ENCODE measurements at places on chromosomes 12 and 14. TPM values are rescaled to one million over a fixed set of nuclear protein-coding genes. Genes with fewer than 3 reads are reported as not detected.

- no peak overlapping the region for H3K27ac ChIP-seq
- H3K27me3 ChIP-seq = no peaks in the 10 kb centered on the region
- H3K4me3 ChIP-seq = no peak overlapping the region
- DNase-seq = no peak
Measured at GRCh38 chr12:115227137-115227615, 543.2 kb upstream of the TBX3 start.

DNA sequence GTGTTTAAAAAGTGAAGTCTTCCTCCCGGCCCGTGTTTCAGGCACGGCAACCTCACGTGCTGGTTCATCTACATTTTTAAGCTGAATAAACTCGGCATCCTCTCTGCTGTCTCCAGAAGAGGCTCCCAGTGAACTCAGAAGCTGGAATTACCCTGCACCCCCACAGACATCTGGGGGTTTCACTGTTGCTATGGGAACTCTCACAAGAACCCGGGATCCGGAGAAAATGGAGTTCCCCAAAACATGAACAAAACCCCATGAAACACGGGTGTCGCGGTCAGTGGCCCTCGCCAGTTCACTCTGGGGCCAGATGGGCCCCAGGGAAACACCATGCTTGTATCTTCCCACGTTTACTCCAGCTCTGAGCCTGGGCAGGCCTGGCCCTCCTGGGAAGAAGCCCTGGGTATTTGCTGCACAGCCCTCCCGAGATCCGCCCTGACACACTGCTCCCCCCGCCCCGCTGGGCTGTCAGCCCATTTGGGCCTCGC lies 143.7 kb downstream of the PIWIL1 start:
- no peak overlapping the region for H3K27ac ChIP-seq
- no peak overlapping the region for H3K4me3 ChIP-seq
- DNase-seq = no peak
- H3K27me3 ChIP-seq = peaks cover 26% of the 10 kb centered on the region
- H3K36me3 ChIP-seq = no peaks in the 10 kb centered on the region
- H3K4me1 ChIP-seq = no peaks in the 10 kb centered on the region

GRCh38 chr14:88829188-88829587 lies 4.7 kb downstream of the TTC8 start:
- DNase-seq = no peak
- no peaks in the 10 kb centered on the region for H3K36me3 ChIP-seq
- no peaks in the 10 kb centered on the region for H3K27me3 ChIP-seq
- no peak overlapping the region for H3K4me3 ChIP-seq
- H3K27ac ChIP-seq = peak overlapping the region; percentile 72
- H3K4me1 ChIP-seq = peaks cover 15% of the 10 kb centered on the region

DNA sequence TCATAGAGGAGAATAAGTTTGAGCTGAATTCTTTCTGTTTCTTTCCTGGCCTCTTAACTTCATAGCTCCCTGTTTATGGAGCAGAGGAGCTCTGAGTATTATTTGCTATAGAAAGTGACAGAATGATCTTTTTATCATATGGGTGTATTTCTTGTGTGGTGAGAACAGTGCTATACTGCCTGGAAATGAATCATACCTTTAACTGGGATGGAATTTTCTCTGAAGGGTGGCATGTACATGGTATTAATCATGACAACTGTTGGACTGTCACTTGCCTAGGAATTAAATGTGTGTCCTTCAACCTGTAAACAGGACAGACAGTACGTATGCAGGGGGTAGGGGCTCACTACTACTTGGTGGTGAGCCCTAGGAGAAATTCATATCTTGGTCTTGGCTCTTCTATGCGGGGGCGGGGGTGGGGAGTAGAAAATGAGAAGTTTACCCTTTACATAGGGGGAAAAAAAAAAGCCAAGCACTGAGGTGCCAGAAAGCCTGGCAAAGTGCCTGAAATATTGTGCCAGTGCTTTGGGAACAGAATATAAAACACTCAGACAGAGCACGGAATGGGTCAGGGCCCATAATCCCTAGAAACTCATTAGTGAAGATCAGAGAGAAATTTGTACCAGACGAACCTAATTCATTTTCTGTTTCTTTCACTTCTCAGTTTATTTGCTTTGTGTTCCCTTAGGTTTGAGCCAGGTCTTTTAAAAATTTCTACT lies 33.8 kb downstream of the ARMH4 start:
- no peak overlapping the region for H3K27ac ChIP-seq
- H3K36me3 ChIP-seq = no peaks in the 10 kb centered on the region
- no peaks in the 10 kb centered on the region for H3K27me3 ChIP-seq
- no peak for DNase-seq
- H3K4me3 ChIP-seq = no peak overlapping the region

DNA sequence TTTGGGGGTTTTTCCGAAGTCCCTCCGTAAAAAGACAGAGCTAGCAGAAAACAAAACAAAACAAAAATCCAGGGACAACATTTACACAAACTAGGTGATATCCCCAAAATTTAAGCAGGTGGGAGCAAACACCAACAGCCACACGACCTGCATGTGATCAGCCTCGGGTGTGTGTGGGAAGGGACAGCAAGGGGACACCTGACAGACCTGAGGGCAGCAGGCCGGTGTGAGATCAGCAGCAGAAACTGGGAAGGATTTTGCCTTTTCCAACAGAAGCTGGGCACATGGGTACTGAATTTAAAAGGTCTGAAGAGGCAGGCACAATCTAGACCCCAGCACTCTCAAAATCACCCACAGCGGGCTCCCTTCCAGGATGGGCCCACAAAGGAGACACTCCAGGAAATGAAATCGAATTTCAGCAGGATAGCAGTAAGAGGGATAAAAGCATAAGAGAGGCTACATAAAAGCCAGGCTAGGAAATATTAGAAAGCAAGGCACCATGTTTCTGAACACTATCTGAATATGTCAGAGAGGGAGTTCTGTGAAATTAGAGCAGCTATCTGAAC lies 36.5 kb upstream of the SELPLG start:
- H3K4me3 ChIP-seq = no peak overlapping the region
- peaks cover 78% of the 10 kb centered on the region for H3K4me1 ChIP-seq
- DNase-seq = no peak

DNA sequence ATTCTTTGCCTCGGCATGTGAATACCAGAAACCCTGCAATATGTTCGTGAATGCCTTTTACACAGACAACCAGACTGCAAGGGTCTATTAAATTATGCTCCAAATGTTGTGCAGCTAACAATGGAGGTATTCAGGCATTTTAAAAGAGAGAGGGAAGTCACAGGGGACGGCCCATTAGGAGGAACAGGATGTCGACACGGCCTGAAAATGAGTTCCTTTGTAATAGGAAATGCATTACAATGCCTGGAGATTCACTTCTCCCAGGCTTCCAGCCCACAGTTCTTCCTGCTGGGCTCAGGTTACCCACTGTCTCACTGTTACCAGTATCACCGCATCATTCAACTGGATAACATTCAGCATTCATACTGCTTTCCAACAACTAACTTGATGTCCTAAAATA lies 2.5 kb downstream of the DUSP6 start:
- H3K27ac ChIP-seq = peak overlapping the region; percentile 95
- peaks cover 11% of the 10 kb centered on the region for H3K36me3 ChIP-seq
- no peaks in the 10 kb centered on the region for H3K27me3 ChIP-seq
- peaks cover 16% of the 10 kb centered on the region for H3K4me1 ChIP-seq

DNA sequence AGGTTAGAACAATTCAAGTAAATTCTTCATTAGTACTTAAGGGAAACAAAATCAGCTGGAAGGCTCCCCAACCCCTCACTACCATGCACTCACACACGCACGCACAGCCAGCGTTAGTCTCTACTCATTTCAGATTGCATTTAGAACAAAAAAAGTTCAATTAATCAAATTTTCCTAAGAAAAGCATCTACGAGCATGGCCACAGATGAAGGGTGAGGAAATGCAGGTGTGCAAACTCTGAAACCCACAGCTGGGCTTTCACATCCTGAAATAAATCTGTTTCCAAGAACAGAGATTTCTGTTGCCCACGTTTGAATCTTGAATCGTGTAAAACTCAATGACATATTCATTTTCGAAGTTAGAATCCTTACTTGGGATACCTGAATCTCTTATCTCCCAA lies 62.6 kb downstream of the SEL1L start:
- H3K27ac ChIP-seq = no peak overlapping the region
- H3K4me1 ChIP-seq = no peaks in the 10 kb centered on the region
- H3K4me3 ChIP-seq = no peak overlapping the region
- H3K27me3 ChIP-seq = no peaks in the 10 kb centered on the region

- DNase-seq = no peak
- H3K27me3 ChIP-seq = no peaks in the 10 kb centered on the region
- peaks cover 28% of the 10 kb centered on the region for H3K4me1 ChIP-seq
- peak overlapping the region; percentile 72 for H3K4me3 ChIP-seq
- no peaks in the 10 kb centered on the region for H3K36me3 ChIP-seq
- H3K27ac ChIP-seq = peak overlapping the region; percentile 93
Measured at GRCh38 chr12:42326541-42327226, 717 bp downstream of the PPHLN1 start.

GRCh38 chr12:936377-937345 lies 12.8 kb downstream of the RAD52 start:
- peaks cover 22% of the 10 kb centered on the region for H3K36me3 ChIP-seq
- no peak overlapping the region for H3K4me3 ChIP-seq
- no peak for DNase-seq
- no peaks in the 10 kb centered on the region for H3K27me3 ChIP-seq
- no peaks in the 10 kb centered on the region for H3K4me1 ChIP-seq

DNA sequence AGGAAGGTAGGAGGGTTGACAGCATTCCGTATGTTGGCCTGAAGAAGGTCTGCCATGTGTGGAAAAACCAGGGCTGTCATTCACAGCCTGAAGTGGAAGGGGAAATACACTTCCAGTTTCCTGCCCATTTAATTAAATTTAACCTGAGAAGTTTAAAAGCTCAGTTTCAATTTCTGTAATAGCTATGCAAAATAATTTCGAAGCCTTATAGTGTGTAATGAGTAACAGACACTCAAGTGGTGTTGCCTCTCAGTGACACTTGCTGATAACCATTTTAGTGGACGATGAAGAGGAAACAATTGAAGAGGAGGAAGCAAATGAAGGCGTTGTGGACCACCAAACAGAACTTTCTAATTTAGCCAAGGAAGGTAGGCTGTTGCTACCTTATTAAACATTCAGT lies 44.8 kb downstream of the EP400 start:
- no peak overlapping the region for H3K27ac ChIP-seq
- H3K4me1 ChIP-seq = no peaks in the 10 kb centered on the region
- no peak for DNase-seq
- peaks cover 13% of the 10 kb centered on the region for H3K36me3 ChIP-seq
- H3K27me3 ChIP-seq = no peaks in the 10 kb centered on the region

DNA sequence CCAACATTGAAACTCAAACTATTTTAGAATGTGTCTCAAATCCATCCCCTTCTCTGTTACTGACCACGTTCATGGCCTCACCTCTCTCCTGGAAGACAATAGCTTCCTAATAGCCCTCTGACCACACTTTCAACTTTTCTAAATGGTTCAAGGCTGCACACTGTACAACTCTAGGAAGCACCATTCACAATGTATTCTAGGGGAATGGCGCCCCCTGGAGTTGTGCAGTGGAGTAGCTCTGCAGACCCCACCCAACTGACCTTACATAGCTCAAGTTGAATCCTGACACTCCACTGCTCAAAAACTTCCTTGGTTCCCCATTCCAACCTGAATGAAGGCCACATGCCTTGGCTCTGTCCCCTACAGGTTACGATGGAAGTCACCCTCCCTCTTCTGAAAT lies 77.6 kb downstream of the GAS2L3 start:
- no peaks in the 10 kb centered on the region for H3K4me1 ChIP-seq
- H3K36me3 ChIP-seq = no peaks in the 10 kb centered on the region
- H3K27me3 ChIP-seq = no peaks in the 10 kb centered on the region
- no peak overlapping the region for H3K4me3 ChIP-seq

DNA sequence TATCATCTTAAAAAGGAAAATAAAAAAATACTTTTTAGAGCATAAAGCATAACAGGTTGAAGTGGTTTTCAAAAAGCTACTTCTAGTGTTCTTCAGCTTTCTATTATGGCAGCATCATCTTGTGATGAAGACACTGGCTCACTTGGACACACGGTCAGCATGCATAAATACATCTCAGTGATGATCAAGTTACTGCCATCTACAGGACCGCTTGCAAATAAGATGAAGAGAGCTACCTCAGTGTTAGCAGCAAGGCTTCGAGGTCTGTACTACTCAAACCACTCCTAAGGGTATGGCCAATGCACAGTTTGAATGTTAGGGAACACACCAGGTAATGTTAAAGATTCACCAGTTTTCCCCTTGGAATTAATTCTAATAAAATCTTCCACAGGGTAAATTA lies 58.8 kb downstream of the GALC start:
- H3K4me1 ChIP-seq = no peaks in the 10 kb centered on the region
- H3K36me3 ChIP-seq = no peaks in the 10 kb centered on the region
- H3K27me3 ChIP-seq = no peaks in the 10 kb centered on the region
- no peak for DNase-seq
- no peak overlapping the region for H3K4me3 ChIP-seq
- no peak overlapping the region for H3K27ac ChIP-seq

DNA sequence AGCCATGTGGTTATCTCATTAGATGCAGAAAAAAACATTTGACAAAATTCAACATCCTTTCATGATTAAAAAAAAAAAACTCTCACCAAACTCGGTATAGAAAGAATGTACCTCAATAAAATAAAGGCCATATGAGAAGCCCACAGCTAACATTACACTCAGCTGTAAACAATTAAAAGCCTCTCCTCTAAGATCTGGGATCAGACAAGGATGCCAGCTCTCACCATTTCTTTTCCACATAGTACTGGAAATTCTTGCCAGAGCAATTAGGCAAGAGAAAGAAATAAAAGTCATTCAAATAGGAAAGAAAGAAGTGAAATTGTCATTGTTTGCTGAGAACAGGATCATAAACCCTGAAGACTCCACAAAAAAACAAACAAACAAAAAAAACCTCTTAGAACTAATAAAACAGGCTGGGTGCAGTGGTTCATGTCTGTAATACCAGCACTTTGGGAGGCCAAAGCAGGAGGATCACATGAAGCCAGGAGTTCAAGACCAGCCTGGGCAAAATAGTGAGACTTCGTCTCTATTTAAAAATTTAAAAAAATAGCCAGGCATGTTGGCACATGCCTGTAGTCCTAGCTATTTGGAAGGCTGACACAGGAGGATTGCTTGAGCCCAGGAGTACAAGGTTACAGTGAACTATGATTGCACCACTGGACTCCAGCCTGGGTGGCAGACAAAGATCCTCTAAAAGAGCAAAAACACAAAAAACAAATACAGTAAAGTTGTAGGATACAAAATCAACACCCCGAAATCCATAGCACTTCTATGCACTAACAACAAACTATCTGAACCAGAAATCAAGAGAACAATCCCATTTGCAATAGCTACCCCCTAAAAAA lies 114.4 kb downstream of the FOXA1 start:
- H3K4me1 ChIP-seq = no peaks in the 10 kb centered on the region
- H3K27me3 ChIP-seq = no peaks in the 10 kb centered on the region
- no peak for DNase-seq
- no peak overlapping the region for H3K27ac ChIP-seq
- no peaks in the 10 kb centered on the region for H3K36me3 ChIP-seq

Gene RBMS2
- 20.6 TPM for total RNA-seq

Gene RPGRIP1
- total RNA-seq = not detected

Gene TSPAN31
- 68.9 TPM for total RNA-seq

Gene CCDC196
- total RNA-seq = not detected

Gene MLXIP
- total RNA-seq = 32.9 TPM

Gene RNASE4
- 138 TPM for total RNA-seq

Gene MYO1H
- total RNA-seq = not detected

Gene MFAP5
- total RNA-seq = 313 TPM
